ENCODE measurements at places on chromosomes 7 and 10. TPM values are rescaled to one million over a fixed set of nuclear protein-coding genes. Genes with fewer than 3 reads are reported as not detected.

- H3K4me3 ChIP-seq: no peak overlapping the region
- peaks cover 74% of the 10 kb centered on the region for H3K4me1 ChIP-seq
- H3K27me3 ChIP-seq: no peaks in the 10 kb centered on the region
- H3K27ac ChIP-seq: peak overlapping the region; percentile 25
- no peaks in the 10 kb centered on the region for H3K36me3 ChIP-seq
- no peak for DNase-seq
Observed at GRCh38 chr10:110074758-110075671, 67.2 kb downstream of the ADD3 start.

The FAM237B gene
- total RNA-seq: not detected

The MMD2 gene
- 0.13 TPM for total RNA-seq

DNA sequence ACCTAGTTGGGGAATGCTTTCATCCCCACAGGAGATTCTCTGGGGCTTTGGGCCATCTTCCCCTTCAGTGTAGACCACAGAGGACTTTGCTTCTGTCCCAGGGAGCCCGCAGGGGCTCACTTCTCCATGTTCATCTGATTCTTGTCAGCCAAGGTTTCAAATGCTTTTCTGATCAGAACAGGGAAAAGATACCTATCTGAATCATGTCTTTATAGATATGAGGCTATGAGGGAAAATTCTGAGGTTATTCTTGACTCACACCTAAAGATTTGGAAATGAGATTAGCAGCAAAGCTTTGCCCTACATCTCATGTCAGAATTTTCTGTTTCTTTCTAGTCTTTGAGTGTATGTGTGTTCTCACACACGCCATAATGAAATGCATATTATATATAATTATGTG, 53.3 kb downstream of the FIGNL1 start:
- H3K36me3 ChIP-seq: no peaks in the 10 kb centered on the region
- H3K4me3 ChIP-seq: no peak overlapping the region
- H3K27me3 ChIP-seq: no peaks in the 10 kb centered on the region

DNA sequence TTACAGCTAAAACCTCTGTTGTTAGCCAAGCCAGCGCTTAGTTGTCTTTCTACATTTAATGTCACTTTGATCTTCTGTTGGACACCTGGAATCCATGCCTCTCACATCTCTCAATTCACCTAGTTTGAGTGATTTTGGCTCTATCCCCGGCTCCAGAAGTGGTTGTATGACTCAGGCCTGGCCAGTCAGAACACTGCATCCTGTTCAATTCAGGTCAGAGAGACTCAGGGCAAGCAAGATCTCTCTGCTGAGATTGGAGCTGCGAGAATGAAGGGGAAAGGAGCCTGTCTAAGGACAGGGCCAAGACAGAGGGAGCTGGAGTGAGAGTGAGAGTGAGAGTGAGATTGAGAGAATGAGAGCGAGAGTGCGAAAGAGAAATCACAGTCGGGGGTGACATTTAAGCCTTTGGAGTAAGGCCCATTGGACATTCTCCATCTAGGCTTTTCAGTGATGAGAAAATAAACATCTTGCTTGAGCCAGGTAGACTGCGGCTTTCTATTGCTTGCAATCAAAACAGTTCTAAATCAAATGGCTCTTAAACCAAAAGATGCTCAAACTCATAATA, 83.3 kb upstream of the DYNC1I1 start:
- H3K4me1 ChIP-seq: peaks cover 4% of the 10 kb centered on the region
- no peak overlapping the region for H3K4me3 ChIP-seq
- no peak overlapping the region for H3K27ac ChIP-seq
- DNase-seq: peak; percentile 76

The TAS2R5 gene
- total RNA-seq: 2.7 TPM

The CALN1 gene
- total RNA-seq: under 0.01 TPM

The LRRC18 gene
- not detected for total RNA-seq

GRCh38 chr10:47311193-47311931, 10.9 kb upstream of the GDF2 start:
- peaks cover 36% of the 10 kb centered on the region for H3K4me1 ChIP-seq
- H3K27ac ChIP-seq: no peak overlapping the region
- DNase-seq: peak; percentile 31
- H3K36me3 ChIP-seq: no peaks in the 10 kb centered on the region
- no peak overlapping the region for H3K4me3 ChIP-seq

GRCh38 chr10:77507291-77507880, 130.2 kb downstream of the KCNMA1 start:
- no peaks in the 10 kb centered on the region for H3K4me1 ChIP-seq
- no peak overlapping the region for H3K4me3 ChIP-seq
- H3K36me3 ChIP-seq: no peaks in the 10 kb centered on the region
- DNase-seq: no peak

The SKIDA1 gene
- 5.3 TPM for total RNA-seq

The PPA1 gene
- total RNA-seq: 209 TPM

GRCh38 chr7:103851357-103851756, 138.1 kb downstream of the RELN start:
- no peaks in the 10 kb centered on the region for H3K27me3 ChIP-seq
- no peaks in the 10 kb centered on the region for H3K36me3 ChIP-seq
- no peak overlapping the region for H3K4me3 ChIP-seq
- no peak for DNase-seq
- no peaks in the 10 kb centered on the region for H3K4me1 ChIP-seq

The SHTN1 gene
- total RNA-seq: 31.7 TPM

- no peak overlapping the region for H3K4me3 ChIP-seq
- no peaks in the 10 kb centered on the region for H3K27me3 ChIP-seq
- DNase-seq: no peak
- no peaks in the 10 kb centered on the region for H3K36me3 ChIP-seq
- no peaks in the 10 kb centered on the region for H3K4me1 ChIP-seq
- no peak overlapping the region for H3K27ac ChIP-seq
Observed at GRCh38 chr7:69927461-69927860, 329.2 kb downstream of the AUTS2 start.

- H3K36me3 ChIP-seq: no peaks in the 10 kb centered on the region
- peak overlapping the region; percentile 56 for H3K27ac ChIP-seq
- peaks cover 7% of the 10 kb centered on the region for H3K4me1 ChIP-seq
- H3K4me3 ChIP-seq: no peak overlapping the region
- no peaks in the 10 kb centered on the region for H3K27me3 ChIP-seq
Observed at GRCh38 chr7:47446871-47447466, 134.9 kb downstream of the TNS3 start.

DNA sequence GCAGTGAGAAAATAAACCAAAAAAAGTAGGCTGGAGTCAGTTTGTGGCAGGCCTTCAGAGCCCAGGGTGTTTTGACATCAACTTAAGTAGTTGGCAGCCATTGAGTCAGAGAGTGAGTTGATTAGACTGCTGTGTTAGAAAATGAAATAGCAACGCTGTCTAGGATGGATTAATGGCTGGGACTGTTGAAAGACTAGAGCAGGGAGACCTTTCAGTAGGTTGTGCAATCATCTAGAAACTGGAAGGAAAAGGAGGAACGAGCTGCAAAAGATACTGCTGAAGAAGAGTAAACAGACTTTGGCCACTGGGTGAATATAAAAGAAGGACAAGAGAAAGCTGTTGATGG, 28.6 kb upstream of the TRIL start:
- H3K27ac ChIP-seq: no peak overlapping the region
- H3K36me3 ChIP-seq: no peaks in the 10 kb centered on the region
- no peaks in the 10 kb centered on the region for H3K27me3 ChIP-seq

The EPO gene
- not detected for total RNA-seq

- H3K4me1 ChIP-seq: no peaks in the 10 kb centered on the region
- no peak overlapping the region for H3K4me3 ChIP-seq
- no peaks in the 10 kb centered on the region for H3K27me3 ChIP-seq
Observed at GRCh38 chr10:1266033-1266802, 210.0 kb downstream of the WDR37 start.

- no peaks in the 10 kb centered on the region for H3K27me3 ChIP-seq
- DNase-seq: no peak
- H3K27ac ChIP-seq: no peak overlapping the region
- no peaks in the 10 kb centered on the region for H3K36me3 ChIP-seq
- H3K4me1 ChIP-seq: no peaks in the 10 kb centered on the region
- no peak overlapping the region for H3K4me3 ChIP-seq
Observed at GRCh38 chr10:2019281-2019680, 282.0 kb upstream of the ADARB2 start.

The AFAP1L2 gene
- 275 TPM for total RNA-seq

The ANKRD1 gene
- total RNA-seq: not detected

The SPDYE3 gene
- not detected for total RNA-seq

The NODAL gene
- total RNA-seq: not detected

- no peak for DNase-seq
- H3K4me3 ChIP-seq: no peak overlapping the region
- no peaks in the 10 kb centered on the region for H3K27me3 ChIP-seq
- H3K36me3 ChIP-seq: no peaks in the 10 kb centered on the region
- H3K4me1 ChIP-seq: no peaks in the 10 kb centered on the region
- H3K27ac ChIP-seq: no peak overlapping the region
Observed at GRCh38 chr7:96126382-96126781, 195.5 kb downstream of the SLC25A13 start.

GRCh38 chr10:33073641-33074415, 115.8 kb upstream of the ITGB1 start:
- H3K4me1 ChIP-seq: no peaks in the 10 kb centered on the region
- no peak for DNase-seq
- H3K36me3 ChIP-seq: no peaks in the 10 kb centered on the region
- H3K4me3 ChIP-seq: no peak overlapping the region
- no peaks in the 10 kb centered on the region for H3K27me3 ChIP-seq
- H3K27ac ChIP-seq: no peak overlapping the region

DNA sequence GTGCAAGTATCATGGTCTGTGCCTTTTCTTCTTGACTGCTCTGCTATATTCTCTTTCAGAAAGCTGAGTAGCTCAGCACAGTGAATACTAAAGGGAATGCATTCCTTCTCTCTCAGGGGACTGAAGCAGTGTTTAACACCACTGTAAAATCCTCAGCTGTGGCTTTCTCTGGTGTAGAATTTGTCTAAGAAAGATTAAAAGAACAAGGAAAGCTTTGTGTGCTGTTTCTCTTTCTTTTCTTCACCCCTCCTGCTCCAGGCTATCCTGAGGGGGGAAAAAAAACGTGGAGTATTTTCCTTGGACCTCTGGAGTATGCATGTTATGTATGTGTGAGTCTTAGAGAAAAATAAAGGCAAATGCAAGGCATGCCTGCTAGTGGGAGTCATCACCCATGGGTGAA, 383.9 kb downstream of the AUTS2 start:
- no peaks in the 10 kb centered on the region for H3K36me3 ChIP-seq
- H3K27me3 ChIP-seq: no peaks in the 10 kb centered on the region
- H3K4me3 ChIP-seq: no peak overlapping the region
- no peak overlapping the region for H3K27ac ChIP-seq
- H3K4me1 ChIP-seq: no peaks in the 10 kb centered on the region

DNA sequence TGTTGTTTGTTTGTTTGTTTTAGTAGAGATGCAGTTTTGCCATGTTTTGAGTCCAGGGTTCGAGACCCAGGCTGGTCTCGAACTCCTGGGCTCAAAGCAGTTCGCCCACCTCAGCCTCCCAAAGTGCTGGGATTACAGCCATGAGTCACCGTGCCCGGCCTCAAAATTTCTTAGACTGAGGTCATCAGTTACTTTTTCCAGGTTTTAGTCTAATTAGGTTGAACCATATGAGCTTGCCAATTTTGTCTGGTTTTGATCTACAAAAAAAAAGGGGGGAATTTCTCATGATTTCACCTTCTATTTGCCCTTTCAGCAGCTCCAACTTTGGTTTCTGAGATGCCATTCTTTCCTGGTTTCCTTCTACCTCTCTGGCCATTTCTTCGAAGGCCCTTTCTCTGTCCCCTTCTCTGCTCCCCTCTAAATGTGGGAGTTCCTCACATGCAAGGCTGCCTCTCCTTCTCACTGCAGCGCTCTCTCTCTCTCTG, 5.5 kb downstream of the CUEDC2 start:
- DNase-seq: no peak
- no peaks in the 10 kb centered on the region for H3K27me3 ChIP-seq
- H3K27ac ChIP-seq: no peak overlapping the region

GRCh38 chr7:82697897-82698296, 254.3 kb upstream of the CACNA2D1 start:
- H3K27me3 ChIP-seq: no peaks in the 10 kb centered on the region
- H3K36me3 ChIP-seq: no peaks in the 10 kb centered on the region
- H3K4me3 ChIP-seq: no peak overlapping the region
- no peak overlapping the region for H3K27ac ChIP-seq
- no peak for DNase-seq

- H3K36me3 ChIP-seq: no peaks in the 10 kb centered on the region
- no peak for DNase-seq
- H3K4me1 ChIP-seq: no peaks in the 10 kb centered on the region
- H3K27ac ChIP-seq: no peak overlapping the region
- no peaks in the 10 kb centered on the region for H3K27me3 ChIP-seq
Observed at GRCh38 chr7:150665896-150666295, 19.6 kb upstream of the GIMAP2 start.

The RHBDD2 gene
- 103 TPM for total RNA-seq

DNA sequence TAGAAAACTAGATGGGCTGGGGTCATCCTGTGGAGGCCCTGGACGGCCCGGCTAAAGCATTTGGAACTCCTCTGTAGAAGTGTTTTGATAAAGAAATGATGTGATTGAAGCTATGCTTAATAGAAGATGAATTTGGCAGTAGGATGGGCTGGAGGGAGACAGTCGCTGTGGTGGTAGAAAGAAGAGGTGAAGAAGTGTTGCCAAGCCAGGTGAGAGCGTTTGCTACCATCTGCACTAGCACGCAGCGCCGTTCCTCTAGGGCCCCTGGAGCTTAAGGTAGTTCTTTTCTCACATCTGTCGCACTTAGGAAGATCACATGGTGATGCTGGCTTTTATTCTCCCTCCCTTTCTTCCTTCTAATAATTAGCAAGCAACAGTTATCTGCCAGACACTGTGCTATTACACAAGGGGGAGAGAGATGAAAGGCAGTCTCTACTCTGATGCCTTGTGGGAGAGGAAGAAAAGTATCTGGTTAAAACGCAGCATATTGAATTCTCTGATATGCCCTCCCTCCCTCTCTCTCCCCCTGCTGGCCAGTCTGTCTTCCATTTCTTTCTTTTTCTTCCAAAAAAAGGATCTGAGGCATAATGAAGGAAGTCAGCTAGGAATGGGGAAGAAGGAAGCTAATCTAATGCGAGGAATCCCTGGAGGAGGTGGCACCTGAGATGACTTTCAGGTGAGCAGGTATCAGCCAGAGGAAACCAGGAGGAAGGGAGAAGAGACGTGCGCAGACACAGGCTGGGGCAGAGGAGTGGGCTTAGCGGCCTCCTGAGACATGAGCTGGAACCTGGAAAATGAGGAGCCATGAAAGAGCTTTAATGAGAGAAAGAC, 162.3 kb upstream of the KLF14 start:
- H3K27ac ChIP-seq: peak overlapping the region; percentile 99
- H3K4me3 ChIP-seq: no peak overlapping the region
- peaks cover 77% of the 10 kb centered on the region for H3K4me1 ChIP-seq
- no peaks in the 10 kb centered on the region for H3K36me3 ChIP-seq
- no peaks in the 10 kb centered on the region for H3K27me3 ChIP-seq
